ENCODE measurements at places on chromosomes 2 and 18.

GRCh38 chr2:142892715-142893114 is 15.3 kb downstream of the KYNU start:
- DNase-seq = no peak

- no peak for DNase-seq
Measured at GRCh38 chr18:35192415-35192814, 48.4 kb upstream of the ZNF397 start.

GRCh38 chr18:23378302-23378686 is 74.8 kb upstream of the RIOK3 start:
- DNase-seq = no peak

DNA sequence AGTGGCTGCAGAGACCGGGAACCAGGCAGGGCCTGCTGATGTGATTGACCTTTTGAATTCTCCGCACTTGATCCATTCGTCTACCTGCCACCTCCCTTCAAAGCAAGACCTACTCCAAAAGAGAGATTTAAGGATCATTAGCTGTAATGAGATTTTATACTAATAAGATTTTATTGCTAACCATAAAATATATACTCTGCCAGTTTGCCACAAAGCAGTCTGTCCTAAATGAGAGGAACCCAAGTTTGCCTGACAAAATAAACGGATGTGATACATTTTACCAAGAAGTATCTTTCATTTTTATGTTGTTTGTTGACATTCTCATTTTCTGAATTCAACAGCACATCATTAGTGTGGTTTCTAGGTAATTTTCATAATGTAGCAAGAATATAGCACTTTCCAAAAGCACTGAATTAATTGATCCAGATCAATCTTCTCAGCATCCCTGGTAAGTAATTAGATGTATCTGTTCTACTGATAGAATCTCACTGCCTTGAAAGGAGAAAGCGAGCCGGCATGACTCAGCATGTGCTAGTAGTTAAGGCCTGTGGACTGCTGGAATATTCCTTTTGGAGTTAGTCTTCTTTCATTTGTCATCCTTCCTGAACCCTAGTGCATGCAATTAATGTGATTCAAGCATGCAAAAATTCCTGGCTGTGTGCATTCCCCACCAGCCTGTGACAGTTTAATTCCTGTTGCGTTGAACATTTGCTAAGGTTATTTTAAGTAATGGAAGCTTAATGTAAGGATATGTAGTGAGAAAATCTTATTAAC is 128.5 kb downstream of the ARL6IP6 start:
- no peak for DNase-seq

- DNase-seq = no peak
Measured at GRCh38 chr18:60893355-60894097, 439.7 kb upstream of the CDH20 start.
